Tongue (tissue), 3 donors: ENCODE measurements at places on chromosomes 3 and 15.

DNA sequence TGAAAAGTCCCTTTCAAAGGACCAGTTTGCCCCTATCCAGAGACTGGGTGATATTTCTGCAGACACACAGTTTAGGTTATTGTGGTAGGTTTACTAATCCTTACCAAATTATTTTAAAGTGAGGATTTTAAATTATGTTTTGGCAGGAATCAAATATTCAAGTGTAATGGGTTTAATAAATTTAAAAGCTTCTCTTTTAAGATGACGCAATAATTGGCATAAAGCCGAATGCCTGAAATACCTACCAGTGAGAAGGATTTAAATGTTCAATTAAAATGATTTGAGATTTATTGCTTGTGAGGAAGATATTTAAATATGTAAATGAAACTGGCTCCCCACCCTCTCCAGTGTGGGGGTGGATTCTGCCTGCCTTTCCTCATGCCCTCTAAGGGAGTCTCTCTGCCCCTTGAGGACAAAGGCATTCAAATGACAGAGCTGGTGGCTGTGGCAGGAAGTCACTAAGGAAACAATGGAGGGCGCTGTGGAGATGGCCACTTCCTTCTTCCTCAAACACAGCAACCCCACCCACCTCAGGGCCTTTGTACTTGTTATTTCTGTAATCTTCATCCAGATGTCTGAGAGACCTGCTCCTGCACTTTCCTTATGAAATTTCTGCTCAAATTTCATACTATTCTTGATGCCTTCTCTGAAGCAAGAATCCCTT lies 131.7 kb downstream of the TNIK start:
- DNase-seq = peak; percentile 18

DNA sequence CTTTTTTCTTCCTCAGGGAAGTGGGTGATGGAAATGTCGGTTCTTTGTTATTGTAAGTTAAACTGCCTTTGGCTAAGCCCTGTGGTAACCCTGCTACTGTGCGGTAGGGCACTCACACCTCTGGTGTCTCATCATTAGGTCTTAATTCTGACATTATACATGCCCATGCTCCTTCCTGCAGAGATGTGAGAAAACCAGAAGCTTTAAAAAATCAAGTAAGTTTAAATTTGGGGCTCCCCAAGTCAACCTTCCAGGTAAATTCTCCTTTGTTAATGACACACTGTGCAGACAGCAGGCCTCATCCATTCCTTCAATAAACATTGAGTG lies 155.8 kb downstream of the FAM43A start:
- DNase-seq = no peak

DNA sequence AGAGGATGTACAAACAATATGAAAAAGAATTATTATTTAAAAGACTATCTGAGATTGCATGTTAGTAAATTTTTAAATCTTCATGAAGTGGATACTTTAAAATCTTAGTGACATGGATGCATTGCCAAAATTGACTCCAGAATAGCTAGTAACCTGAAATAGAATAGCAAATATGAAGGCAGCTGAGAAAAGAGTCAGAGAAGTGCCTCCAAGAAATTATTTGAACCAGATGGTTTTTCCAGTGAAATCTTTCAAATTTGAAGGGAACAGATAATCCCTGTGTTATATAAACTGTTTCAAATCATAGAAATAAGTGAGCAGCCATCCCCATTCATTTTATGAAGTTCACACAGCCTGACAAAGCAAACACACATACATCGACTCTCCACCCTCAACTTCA lies 29.6 kb downstream of the FSIP1 start:
- peak; percentile 73 for DNase-seq

DNA sequence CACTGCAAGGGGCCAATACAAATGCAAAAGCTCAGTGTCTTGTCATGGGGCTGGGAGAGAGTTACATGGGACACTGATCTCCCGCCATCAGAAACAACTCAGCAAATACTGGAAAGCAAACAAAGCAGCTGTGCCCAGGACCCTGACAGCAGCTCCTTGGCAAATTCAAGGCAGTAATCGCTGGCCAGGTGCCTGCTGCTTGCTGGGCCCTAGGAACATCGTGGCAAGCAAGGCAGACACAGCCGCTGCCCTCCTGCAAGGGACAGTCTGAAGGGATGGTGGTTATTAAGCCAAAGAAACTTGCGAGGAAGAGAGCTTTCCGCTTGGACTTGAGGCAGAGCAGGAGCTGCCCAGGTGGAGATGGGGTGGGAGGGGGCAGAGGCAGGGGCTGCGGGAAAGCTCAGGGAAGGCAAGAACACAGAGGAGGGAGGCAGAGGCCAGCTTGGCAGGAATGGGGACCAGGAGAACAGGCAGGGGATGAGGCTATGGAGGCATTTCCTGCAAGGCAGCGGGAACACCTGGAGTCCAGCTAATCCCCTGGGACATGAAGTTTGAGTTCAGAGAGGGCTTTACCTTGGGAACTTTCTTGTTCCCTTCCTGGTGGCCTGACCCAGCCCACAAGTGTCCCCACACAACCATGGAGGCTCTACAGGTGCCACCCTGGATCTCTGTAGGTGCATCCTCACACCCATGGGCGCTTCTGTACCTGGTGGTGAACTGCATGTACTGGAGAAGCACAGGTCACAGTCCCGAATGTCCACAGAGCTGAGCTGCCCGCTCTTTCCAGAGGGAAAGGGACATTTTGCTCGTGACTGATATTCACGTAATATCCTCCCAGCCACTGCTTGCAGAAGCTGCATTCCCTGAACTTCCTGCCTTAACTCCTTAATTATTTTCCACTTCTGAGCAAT lies 78.7 kb upstream of the ATP2B2 start:
- DNase-seq = no peak

GRCh38 chr3:104738271-104738670 lies 628.4 kb upstream of the ALCAM start:
- no peak for DNase-seq

DNA sequence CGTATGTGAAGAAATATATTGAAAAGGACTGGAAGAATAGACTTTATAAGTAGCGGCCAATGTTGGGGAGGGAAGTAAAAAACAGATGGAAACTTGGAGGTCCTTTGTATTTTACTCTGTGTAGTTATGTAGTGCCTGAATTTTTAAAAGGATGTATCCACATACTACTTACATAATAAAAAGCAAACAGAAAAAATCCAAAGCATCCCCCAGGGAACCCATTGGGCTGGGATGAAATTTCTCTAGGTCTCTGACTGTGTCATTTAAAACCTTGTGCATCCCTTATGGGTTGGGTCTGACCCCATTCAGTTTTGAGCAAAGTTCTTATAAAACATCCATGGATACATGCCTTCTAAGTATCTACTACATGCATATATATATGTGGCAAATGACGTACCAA lies 141.1 kb downstream of the NR1D2 start:
- peak; percentile 2 for DNase-seq

DNA sequence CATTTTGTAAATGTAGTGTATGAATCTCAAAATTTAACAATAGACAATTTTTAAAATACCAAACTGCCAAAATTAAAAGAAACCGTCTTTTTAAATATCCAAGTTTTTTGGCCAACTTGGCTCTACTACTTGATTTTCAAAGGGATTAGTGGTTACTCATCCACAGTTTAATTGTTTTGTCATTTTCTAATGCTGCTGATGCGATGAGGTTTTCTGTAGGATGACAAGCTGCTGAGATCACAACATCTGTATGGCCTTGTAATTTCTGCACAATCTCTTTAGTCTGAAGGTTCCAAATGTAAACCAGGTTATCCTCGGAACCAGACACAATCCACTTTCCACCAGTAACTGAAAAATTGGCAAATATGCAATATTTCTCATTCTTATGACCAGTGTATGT lies 1.5 kb downstream of the WDR5B start:
- DNase-seq = no peak

DNA sequence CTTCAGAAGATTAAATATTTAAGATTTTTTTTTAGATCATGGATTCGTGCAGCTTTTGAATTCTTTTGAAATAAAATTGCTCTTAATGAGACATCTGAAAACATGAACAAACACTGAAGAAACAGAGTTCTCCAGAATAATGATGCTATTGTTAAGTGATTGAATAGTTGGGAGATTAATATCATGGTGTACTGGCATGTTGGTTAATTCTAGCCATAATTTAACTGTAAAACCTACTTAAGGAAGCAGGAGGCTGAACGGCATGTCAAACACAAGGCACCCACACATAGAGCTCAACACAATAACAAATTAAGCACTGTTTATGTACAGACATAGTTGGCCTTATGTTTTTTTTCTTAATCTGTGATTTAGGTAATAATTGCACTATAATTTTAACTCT lies 185.6 kb downstream of the RBMS3 start:
- no peak for DNase-seq

DNA sequence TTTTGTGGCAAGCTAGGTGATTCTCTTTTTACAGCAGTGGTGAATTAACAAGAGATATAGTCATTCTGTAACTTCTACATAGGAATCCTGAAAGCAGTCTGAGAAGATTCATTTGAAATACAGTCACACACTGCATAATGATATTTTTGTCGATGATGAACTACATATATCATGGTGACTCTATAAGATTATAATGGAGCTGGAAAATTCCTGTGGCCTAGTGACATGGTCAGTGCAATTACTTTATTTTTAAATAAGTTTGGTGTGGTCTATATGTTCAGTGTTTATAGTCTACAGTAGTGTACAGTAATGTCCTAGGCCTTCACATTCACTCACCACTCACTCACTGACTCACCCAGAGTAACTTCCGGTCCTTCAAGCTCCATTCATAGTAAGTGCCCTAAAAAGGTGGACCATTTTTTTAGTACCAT lies 511.4 kb upstream of the MCTP2 start:
- no peak for DNase-seq

GRCh38 chr3:23712656-23713559 lies 92.8 kb upstream of the UBE2E1 start:
- DNase-seq = peak; percentile 53

GRCh38 chr3:134998855-134999254 lies 203.8 kb downstream of the EPHB1 start:
- DNase-seq = no peak

GRCh38 chr3:121781611-121782010 lies 32.1 kb upstream of the GOLGB1 start:
- DNase-seq = no peak

- DNase-seq = no peak
Measured at GRCh38 chr3:35643495-35643894, 4.2 kb downstream of the ARPP21 start.

GRCh38 chr3:171159024-171159821 lies 132.7 kb upstream of the SLC2A2 start:
- no peak for DNase-seq

- DNase-seq = no peak
Measured at GRCh38 chr15:41263891-41264351, 32.9 kb downstream of the CHP1 start.
